ENCODE measurements at places on chromosomes 4 and X. TPM values are rescaled to one million over a fixed set of nuclear protein-coding genes. Genes with fewer than 3 reads are reported as not detected.

EXOC1L gene
- total RNA-seq = not detected

PABPC1L2B gene
- not detected for total RNA-seq

BEX2 gene
- total RNA-seq = 29.4 TPM

GNRHR gene
- not detected for total RNA-seq

IQCM gene
- total RNA-seq = not detected

TLR10 gene
- total RNA-seq = 1.3 TPM

NSDHL gene
- total RNA-seq = 20.8 TPM

KLB gene
- 23.2 TPM for total RNA-seq

FAM53A gene
- total RNA-seq = 3.7 TPM

TCEAL5 gene
- not detected for total RNA-seq

EREG gene
- 0.80 TPM for total RNA-seq

F8A2 gene
- total RNA-seq = 2.6 TPM

CORIN gene
- total RNA-seq = 6.4 TPM

DSPP gene
- total RNA-seq = not detected

FAT4 gene
- total RNA-seq = 10.7 TPM

AFF2 gene
- 4.6 TPM for total RNA-seq

CLIC2 gene
- 10.7 TPM for total RNA-seq

INTU gene
- total RNA-seq = 7.0 TPM

CENPVL3 gene
- not detected for total RNA-seq

CFP gene
- 17.4 TPM for total RNA-seq

TMEM128 gene
- total RNA-seq = 25.2 TPM

SEC24B gene
- total RNA-seq = 42.3 TPM

TXK gene
- total RNA-seq = 3.4 TPM

LANCL3 gene
- 0.16 TPM for total RNA-seq

S100P gene
- total RNA-seq = 0.98 TPM

OPRPN gene
- total RNA-seq = not detected

CT45A2 gene
- not detected for total RNA-seq

AADAT gene
- 6.2 TPM for total RNA-seq

CABS1 gene
- total RNA-seq = not detected

STARD8 gene
- 18.7 TPM for total RNA-seq

SLIT2 gene
- total RNA-seq = 15.7 TPM

PARM1 gene
- 41.1 TPM for total RNA-seq

CFAP47 gene
- not detected for total RNA-seq

SPARCL1 gene
- total RNA-seq = 408 TPM

TEX13D gene
- not detected for total RNA-seq

TCEANC gene
- 7.8 TPM for total RNA-seq

SULT1E1 gene
- 0.66 TPM for total RNA-seq

OPN1MW gene
- not detected for total RNA-seq

DKC1 gene
- 41.0 TPM for total RNA-seq

GAGE1 gene
- total RNA-seq = not detected

TRPC3 gene
- total RNA-seq = 0.64 TPM

TSPAN5 gene
- total RNA-seq = 17.7 TPM

SRPX2 gene
- total RNA-seq = 15.2 TPM

RBPJ gene
- 143 TPM for total RNA-seq
